ENCODE measurements at places on chromosomes 12 and 14.

DNA sequence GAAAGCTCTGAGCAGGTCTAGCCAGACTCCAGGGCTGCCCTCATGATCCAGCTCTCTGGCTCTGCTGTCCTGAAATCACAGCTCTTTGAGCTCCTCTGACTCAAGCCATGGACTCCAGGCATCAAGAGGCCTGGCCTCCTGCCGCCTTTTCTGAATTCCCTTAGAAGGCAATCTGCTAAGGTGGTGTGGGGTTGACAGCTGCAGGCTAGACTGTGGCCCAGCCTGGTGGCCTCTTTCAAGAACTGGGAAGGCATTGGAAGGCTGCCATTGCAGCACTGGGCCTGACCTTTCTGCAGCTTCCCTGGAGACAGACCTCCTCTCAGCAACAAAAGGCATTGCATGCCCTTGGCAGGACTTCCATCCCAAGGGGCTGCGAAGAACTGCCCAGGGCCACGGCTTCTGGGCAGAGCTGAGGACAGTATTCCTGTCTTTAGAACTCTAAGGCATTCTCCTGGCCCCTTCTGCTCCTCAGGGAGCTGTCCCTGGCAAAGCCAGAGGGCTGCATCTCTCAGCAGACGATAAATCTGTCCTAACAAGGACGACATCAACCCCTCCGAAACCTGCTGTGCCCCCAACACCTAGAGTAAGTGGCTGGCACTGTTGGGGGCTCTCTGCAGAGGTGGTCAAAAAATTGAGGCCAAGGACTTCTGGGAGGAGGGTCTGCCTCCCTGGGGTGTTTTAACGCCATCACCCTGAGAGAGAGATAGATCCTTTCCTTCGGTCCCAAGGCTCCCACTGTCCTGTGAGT, 115.6 kb downstream of the RBM19 start:
- DNase-seq, result peak; percentile 37

GRCh38 chr12:133129368-133130037, 571 bp downstream of the ZNF891 start:
- DNase-seq, result no peak

DNA sequence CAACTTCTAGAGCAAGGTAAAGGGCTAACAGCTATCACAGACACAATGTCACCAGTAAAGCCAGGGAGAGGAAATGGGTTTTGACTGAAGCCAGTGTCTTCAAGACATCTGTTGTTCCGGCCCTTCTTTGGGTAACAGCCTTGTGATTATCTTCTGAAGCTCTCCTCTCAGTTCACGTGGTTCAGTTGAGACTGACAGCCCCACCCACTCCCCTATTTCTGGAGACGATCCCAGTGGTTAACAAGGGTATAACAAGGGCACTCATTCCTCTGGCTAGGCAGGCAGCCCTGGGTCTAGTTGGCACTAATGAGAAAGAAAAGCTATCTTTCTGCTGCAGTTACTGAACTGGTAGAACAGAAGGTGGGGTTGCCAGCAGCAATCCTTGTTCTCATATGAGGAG, 6.9 kb downstream of the GNPTAB start:
- DNase-seq, result peak; percentile 18

DNA sequence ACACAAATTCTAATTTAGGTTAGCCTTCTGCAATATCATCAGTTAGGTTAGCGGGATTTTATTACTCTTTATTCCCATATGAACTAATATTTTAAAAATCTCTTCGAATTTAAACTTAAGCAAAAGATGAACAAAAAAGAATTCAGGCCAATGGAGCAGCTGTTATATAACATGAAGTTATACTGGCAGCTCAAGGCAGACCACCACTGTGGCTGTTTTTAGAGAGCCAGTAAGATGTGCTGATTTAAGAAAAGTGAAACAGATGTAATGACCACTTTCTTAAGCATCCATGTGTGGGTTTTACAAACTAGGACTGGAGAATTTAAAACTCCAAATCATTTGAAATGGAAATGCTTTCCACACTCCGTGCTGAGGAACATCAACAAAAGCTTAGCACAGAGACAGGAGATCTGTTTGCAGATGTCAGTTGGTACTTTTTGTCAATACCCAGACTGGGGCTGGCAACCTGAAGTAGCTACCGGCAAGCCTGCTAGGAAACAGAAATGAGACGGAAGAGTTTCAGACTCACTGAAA, 164.9 kb downstream of the TTC7B start:
- DNase-seq, result no peak

DNA sequence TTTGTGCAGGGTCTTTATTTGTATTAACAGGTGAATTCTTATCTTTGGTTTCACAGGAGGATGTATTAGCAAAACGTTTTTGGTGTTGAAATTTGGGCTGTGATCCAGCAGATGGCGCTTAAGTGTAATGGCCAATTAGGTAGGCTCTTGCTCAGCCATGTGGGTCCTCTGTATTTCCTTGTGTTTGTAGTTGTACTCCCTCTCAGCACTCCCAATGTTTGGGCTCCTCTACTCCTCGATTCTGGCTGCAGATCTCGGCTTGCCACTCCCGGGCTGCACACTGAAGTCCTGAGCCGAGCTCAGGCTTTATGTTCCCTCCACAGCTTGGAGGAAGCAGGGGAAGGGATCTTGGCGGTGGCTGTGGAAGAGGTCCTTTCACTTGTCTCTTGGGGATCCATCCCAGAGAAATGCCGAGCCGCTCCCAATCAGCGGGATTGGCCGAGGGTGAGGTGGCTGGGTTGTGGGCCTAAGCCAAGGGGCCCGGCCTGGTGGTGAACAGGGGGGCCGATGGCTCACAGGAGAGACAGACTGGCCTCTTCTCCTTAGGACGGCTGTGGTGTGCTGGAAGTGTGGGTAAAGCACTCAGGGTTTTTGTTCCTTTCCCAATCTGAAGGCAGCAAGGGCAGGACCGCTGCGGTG, 133.7 kb downstream of the AEBP2 start:
- DNase-seq, result peak; percentile 78

DNA sequence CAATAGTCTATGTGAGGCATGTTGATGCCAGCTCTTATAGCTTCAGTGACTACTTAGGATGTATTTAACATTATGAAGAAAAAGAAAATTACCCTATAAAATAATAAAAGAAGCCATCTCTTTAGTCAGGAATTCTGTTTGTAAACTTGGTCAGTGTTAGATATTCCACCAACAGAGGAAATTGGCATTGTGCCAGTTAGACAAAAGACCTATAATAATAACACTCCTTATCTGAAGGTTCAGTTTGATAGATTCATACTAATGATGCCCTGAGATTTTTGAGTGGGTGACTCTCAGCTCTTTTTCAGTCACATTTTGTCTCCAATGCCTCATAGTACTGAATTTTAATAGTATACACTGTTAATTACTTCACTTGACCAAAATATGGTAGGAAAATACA, 6.6 kb downstream of the SYT10 start:
- no peak for DNase-seq

DNA sequence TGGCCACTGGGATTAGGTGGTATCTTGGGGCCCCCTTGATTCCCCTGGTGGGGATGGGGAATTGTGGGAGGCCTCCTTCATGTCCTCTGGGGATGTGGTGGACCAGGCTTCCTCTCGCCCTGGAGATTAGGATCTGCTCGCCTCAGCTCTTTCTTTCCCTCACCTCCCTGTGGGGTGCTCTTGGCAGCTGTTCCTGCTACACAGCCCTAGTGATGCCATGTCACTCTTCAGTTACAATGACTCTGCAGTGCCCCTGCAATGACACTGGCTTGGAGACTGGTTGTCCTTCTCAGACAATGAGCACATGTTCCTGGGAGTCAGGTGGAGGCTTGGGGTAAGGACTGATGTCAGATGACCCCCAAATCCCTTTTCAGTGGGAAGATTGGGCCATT, 83.9 kb downstream of the ADCK1 start:
- no peak for DNase-seq

- DNase-seq, result no peak
Measured at GRCh38 chr12:123069436-123070266, 81.2 kb downstream of the PITPNM2 start.

DNA sequence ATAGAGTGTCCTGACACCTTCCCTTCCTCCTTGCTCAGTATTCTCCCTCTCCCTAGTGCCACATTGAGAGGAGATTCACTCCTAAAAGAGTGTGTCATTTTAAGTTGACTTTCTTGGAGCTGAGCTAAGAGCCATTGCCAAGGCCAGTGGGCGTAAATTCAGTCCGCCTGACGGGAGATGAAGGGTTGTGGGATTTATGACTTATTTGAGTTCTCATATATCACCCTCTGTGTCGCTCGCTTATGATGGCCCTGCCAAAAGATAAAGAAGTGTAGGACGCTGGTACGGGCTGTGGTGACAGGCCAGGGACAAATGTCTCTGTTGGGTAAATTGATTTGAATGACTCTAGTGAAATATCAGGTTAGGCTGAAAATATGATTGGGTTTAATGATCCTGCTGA, 867.4 kb downstream of the NRXN3 start:
- DNase-seq, result no peak

DNA sequence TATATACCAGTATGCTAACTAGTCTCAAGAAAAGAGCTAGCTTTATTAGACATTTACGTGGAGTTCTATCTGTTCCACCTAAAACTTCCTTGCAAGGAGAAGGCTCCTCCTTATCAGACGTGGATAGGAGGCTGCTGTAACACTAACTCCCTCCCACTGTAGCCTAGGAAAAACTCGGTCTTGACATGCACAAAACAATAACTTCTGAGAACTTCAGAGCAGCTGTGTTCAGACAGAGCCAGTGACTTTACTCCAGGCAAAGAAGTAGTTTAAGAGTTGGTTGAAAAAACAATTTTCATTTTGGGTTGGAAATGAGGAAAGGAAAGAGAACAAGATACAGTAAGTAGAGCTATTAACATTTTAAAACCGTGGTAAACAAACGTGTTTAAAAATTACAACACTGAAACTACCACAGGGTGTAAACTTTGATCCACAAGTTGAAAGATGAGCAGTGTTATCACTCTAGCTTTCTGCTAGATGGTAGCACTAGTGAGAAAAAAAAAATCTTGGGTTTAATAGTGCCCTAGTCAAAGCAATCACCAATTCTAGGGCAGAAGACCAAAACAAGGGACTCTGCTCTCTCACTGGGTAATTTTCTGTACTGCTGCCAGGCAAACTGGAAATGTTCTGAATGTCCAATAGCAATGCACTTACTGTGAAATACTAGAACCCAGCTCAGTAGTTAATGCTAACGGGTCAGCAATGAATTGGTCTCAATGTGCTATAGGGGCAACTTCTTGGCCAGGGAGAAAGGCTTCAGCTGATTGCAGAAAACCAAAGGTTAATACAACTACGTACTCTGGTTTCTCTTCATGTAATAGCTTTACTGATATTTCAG, 2.4 kb downstream of the ATF7 start:
- peak; percentile 34 for DNase-seq

DNA sequence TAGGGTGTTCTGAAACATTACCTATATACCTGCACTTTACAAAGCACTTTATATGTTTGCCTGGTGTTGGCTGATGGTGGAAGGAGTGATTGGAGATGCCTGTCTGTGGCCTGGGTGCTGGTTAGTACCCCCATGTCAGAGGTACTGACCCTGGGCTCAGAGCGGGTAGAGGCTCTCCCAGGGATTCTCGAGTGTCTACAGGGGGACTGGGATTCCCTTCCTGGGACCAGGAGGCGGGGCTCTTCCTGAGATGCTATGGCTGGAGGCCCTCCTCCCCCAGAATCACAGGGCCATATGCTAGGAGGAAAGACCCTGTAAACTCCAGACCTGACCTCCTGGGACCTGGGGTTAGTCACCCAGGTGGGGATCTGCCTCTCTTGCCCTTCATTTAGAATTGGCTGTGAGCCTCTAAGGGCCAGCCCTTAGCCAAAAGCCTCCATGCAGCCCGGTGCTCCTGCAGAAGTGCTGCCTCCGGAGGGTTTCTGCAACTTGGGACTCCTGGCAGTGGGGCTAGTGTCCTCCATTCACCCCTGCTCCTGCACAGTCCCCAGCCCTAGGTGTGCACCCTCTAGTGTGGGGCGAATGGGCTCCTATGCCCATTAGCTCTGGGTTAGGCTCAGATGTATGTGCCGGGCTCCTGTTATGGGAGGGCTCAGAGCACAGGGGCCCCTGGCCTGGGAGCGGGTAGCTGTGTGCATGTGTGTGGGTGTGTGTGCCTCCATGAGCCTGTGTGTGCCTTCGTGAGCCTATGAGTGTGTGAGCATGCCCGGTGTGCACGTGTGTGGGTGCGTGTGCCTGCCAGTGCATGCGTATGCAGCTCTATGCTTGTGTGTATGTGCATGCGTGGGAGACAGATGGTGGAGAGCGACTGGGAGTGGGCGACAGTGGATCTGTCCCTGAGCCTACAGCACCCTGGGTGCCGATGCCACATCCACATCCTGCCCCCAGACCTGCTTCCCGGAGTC, 36.6 kb downstream of the RTL1 start:
- no peak for DNase-seq

GRCh38 chr14:92144708-92145107, 22.9 kb downstream of the CPSF2 start:
- no peak for DNase-seq

DNA sequence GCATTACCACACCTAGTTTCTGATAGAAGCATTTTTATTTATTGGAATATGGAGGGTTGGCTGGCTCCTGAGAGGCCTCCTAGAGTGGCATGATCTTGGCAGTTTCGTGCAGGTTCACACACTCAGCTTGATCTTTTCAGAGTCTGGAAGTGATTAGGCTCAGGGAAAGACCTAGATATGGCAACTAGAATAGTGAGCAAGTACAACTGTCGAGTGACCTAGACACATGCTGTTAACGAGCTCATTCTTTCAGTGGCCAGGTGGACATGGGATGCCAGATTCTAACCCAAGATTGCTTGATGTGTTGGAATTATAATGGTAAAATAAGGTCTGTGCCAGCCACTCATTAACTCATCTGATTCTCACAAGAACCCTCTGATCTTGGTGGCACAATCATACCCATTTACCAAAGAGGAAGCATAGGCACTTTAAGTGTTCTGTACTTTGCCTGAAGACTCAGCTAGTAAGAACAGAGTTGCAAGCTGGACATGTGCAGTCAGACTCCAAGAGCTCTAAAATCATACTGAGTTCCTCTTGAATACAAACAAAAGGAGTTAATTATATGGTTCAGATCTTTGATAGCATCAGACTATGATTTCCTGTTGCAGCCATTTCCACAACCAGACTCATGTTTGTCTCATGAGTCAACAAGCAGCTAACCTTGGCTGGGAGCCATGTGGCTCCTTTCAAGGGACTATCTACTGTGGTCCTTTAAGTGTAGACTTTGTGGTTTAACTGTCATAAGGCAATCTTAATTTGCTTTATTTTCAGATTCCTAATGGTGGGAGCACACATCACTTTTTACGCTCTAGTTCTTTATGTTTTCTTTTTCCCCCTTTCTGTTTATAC, 144.2 kb downstream of the PLEKHA5 start:
- DNase-seq, result peak; percentile 99

DNA sequence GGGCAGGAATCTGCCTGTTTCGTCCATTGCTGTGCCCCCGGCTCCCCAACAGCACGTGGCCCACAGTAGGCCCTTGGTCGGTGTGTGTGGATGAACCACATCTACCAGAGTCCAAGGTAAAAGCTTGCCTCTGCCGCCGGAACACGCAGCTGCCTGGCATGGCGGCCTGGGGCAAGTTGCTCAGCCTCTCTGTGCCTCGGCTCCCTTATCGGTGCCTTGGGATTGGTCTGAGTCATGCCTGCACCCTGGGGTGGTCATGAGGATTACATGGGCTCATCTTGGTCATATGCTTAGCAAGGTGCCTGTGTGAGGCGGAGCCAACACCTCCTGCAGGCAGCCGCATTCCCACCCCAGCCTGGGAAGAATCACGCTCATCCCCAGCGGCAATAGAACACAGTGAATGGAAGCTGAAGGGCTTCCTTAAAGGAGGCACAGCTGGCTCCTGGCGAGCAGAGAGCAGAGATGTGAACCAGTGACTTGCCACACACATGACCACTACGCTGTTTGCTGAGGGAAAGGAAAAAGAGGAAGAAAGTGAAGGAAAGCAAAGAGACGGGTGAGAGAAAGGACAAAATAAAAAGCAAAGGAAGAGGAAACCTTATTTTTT, 5.5 kb upstream of the SCARB1 start:
- DNase-seq, result no peak

- DNase-seq, result no peak
Measured at GRCh38 chr12:103794309-103795213, 46.5 kb downstream of the NT5DC3 start.

All from fibroblast of skin of scalp (primary cell).